Activated T-cell treated with anti-CD3 and anti-CD28 coated beads, Interleukin-2, amount 50 U/mL, for 72 hours (primary cell): ENCODE measurements at places on chromosomes 13 and 19. TPM values are rescaled to one million over a fixed set of nuclear protein-coding genes. Genes with fewer than 3 reads are reported as not detected.

DNA sequence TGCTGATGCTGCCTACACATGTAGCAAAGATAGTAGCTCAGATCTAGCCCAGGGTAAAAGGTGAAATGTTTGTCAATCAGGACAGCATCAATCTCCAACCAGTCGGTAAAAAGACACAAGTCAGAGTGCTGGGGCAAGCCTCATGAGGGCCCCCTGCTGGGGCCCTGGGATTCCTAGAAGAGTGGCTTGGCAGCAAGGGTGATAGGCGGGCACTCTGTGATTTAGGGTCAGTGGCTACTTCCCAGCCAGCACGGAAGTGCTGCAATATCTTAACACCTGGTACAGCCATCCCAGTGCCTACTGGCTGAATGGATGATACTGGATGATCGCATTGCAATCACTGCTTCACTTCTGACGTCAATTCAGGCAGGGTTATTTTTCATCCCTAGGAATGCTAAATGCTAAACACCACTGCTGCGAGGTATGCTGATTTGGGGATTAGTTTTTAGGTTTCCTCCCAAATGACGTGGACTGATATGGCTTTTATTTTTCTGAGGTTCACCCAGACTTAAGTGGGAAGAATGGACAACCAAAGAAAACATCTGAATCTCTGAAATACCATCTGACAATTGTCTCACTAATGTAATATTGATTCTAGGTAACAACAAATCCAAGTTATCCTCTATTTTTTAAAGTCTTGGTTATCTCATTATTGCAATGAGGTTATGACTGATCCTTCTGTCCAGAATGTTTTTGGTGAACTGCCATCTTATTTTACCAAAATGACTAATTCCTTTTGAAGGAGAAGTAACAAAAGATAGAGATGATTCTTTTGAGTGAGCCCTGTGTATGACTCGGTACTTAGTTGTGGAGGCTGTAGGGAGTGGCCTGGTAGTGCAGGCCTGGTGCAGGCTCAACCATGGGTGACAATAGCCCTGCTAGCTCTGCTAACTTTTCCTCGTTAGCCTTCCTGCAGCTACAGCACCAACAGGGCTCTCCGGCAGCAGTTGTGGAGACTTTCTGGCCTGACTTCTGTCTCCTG, 432.5 kb downstream of the FGF9 start:
- DNase-seq, result no peak

DNA sequence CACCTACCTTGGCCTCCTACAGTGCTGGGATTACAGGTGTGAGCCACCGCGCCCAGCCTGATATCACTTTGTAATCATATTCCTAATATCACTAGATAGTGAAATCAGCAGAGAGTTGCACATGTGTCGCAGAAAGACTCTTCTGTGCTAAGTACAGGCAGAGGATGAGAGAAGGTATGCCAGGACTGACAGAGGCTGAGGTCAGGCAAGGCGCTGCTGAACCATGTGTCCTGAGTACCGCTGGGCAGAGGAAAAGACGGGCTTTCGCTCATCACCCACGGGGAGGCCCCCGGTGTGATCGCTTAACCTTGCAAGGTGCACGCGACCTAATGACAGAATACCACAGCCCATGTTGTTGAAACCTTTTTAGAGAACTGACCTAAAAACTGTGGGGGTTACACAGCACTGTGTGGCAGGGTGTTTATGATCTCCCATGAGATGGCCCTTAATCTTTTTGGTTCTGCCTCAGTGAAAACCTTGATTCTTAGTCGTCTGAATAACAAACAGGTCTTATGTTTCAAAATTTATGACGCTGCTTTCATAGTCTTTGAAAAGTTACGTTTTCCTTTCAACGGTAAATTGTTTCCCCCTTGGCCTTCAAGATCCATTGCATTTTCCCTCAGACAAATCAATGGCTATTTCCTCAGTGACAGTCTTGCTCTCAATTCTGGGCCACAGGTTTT, 12.2 kb downstream of the GJA3 start:
- DNase-seq, result no peak

- DNase-seq, result peak; percentile 82
Measured at GRCh38 chr19:56252699-56253422, 19.7 kb upstream of the EDDM13 start.

DNA sequence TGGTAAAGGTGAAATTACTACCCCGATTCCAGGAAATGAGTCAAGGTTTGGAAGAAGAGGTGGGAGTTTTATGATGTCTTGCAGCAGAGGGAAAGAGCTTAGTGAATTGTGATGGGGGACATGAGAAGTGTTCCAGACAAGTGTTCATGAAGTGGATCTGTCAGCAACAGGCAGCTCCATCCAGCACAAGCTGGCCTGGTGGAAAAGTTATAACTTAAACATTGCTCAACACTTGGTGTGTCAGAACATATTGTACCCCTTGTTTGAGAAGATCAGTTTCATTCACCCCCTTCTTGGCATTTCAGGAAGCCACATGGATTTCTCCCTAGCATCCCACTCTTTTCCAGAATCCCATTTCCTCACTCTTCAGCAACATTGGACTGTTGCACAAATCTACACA, 222.0 kb downstream of the B3GLCT start:
- DNase-seq, result no peak

GRCh38 chr13:21501686-21502085, 42.6 kb upstream of the ZDHHC20 start:
- no peak for DNase-seq

DNA sequence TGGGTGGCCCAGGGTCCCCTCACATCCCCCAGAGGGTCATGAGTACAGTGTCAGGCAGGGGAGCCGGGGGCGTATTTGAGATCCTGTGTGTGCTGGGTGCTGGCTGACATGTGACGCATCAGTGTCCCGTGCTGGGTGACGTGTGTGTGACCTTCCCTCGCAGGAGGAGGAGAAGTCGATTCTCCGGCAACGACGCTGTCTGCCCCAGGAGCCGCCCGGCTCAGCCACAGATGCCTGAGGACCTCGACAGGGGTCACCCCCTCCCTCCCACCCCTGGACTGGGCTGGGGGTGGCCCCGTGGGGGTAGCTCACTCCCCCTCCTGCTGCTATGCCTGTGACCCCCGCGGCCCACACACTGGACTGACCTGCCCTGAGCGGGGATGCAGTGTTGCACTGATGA, 25.8 kb downstream of the PNPLA6 start:
- no peak for DNase-seq

Gene LYPD5
- 0.21 TPM for total RNA-seq

Gene PLIN4
- total RNA-seq, result 0.12 TPM

Gene SLC46A3
- 7.2 TPM for total RNA-seq
